ENCODE measurements at places on chromosomes 7 and 10.

- DNase-seq: no peak
Observed at GRCh38 chr7:22348379-22348778, 8.6 kb downstream of the RAPGEF5 start.

GRCh38 chr10:101776161-101776817, 375 bp upstream of the FGF8 start:
- DNase-seq: no peak

- DNase-seq: no peak
Observed at GRCh38 chr7:94913391-94913790, 6.0 kb downstream of the PPP1R9A start.

DNA sequence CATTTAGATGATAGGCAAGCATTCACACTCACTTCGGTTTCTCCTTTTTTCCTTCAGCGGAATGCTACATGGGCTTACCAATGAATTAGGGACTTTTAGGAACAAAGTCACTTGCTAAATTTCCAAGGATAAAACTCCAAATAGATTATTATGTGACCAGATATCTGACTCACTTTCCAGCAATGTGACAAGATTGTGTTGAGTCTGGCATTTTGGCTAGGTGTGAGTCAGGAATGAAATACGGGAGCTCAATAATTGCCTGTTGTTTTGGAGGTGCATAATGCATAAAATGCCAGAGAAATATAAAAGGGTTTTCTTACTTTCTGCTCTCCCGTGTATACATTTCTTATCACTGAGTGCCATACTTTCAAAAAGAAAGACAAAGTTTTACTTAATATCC, 721.1 kb downstream of the KCNMA1 start:
- DNase-seq: no peak

- no peak for DNase-seq
Observed at GRCh38 chr7:7554649-7555575, 11.8 kb upstream of the MIOS start.

DNA sequence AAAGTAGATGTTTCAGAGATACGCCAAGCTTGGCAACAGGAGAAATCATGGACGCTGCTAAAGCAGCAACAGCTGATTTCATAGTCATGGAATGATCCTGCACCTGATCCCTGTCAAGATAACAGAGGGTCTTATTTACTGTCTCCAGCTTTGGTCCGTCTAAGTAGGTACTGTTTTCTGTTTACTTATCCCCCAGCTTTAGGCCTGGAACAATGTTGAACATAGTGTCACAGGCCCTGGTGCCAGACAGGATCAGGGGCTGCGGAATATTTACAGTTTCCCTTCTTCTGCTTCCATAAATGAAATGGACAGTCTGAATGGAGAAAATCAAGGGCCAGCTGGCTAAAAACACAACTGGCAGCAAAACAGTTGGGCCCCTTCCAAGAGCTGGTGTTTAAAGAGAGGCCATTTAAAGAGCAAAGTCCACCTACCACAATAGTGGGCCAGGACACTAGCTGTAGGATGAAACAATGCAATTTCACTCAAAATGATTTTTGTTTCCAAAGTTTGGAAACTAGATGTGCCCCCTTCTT, 2.9 kb downstream of the GPR37 start:
- no peak for DNase-seq

GRCh38 chr7:68245688-68246087, 1249.1 kb downstream of the TYW1 start:
- DNase-seq: no peak

DNA sequence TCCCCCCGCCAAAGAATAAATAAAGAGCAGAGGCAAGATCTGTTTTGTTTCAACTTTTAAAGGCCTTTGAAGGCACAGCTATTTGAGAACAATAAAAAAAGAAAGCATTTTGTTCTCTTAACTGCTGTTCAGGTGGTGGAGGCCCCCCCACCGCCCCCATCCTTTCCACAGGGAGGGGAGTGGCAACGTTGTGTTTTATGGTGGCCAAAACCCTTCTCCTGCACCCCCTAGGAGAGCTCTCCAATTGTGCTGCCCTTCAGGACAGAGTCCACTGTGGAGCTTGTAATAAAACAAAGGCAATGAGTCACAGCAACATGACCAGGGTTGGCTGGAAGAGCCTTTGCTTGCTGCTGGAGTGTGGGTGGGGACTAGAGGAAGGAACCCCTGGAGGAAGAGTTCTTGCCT, 987.9 kb downstream of the KCNMA1 start:
- no peak for DNase-seq

- no peak for DNase-seq
Observed at GRCh38 chr7:36792421-36792820, 68.1 kb upstream of the AOAH start.

DNA sequence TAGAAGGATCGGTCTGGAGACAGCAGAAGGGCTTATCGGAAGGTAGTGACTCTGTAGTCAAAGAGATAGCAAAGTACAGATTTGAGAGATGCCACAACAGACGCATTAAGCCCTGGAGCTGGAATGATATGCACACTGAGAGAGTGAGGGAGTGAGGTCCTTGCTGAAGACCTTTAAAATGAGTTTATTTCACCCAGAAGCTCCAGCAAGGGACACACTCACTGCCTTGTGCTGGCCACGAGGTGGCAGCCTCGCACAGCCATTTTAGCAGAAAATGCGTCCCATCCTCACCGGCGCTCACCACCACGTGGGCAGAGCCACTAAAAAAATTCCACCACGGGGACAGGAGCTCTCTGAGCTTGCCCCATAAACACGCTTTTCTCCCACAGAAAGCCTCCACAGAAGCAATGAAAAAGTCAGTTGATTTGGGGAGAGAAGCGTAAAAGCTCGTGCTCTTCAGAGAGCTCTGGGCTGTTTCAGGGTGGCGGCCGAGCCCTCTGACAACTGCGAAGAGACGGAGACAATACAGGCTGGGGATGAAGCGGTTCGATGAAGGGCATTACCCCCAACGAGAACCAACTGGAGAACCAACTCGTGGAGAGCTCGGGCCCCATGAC, 163.0 kb upstream of the KLF14 start:
- DNase-seq: no peak
